ENCODE measurements at places on chromosomes 3 and 15.

- no peak for DNase-seq
Observed at GRCh38 chr15:79700951-79701480, 195.8 kb downstream of the MTHFS start.

DNA sequence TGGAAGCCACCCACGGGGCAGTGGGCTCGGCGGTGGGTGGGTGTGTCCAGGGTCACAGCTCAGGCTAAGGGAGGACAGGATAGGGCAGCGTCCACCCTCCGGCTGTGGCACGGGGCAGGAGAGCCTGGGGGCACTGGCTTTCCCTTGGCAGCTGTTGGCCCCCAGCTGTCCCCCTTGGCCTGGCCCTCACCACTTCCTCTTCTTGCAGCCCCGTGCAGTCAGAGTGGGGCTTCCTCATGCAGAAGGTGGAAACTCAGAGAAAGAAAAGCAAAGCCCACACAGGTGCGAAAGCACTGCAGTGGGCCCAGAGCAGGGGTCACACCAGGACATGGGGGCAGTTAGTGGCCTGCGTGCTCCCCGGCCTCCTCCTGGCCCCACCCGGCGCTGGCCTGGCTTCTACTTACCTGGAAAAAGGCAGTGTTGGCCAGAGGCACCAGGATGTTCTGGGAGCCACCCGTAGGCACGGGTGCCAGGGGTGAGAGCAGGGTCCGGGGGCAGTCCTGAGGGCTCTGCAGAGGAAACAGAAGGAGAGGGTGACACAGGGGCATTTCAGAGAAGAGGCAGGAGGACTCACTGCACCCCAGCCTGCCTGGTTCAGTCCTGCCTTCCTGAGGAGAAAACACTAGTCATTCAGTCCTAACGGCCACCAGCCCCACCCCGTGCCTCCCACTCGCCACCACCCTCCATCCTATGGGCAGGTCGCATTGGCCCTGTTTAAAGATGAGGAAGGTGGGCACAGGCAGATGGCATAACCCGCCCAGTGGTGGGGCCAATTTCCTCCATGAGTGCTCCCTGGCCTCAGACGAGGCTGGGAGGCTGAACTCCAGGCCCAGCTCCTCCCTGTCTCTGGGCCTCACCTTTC lies 28.3 kb downstream of the PLXND1 start:
- DNase-seq: no peak

- DNase-seq: no peak
Observed at GRCh38 chr15:74441248-74441941, 7.6 kb upstream of the SEMA7A start.

DNA sequence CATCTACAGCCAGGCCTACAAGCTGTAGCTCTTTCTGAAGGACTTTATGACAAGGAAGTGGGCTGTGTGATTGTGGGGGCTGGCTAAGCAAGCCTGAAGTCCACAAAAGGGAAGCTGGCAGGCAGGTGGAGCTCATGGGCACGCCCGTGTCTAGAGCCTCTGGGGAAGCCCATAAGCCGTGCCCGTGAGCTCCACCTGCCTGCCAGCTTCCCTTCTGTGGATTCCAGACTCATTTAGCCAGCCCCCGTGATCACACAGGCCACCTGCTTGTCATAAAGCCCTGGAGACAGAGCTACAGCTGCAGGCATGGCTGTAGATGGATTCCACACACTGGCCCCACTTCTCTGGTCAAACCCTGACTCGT lies 15.2 kb downstream of the EFCC1 start:
- peak; percentile 93 for DNase-seq

- DNase-seq: no peak
Observed at GRCh38 chr3:85516146-85516545, 557.4 kb downstream of the CADM2 start.

DNA sequence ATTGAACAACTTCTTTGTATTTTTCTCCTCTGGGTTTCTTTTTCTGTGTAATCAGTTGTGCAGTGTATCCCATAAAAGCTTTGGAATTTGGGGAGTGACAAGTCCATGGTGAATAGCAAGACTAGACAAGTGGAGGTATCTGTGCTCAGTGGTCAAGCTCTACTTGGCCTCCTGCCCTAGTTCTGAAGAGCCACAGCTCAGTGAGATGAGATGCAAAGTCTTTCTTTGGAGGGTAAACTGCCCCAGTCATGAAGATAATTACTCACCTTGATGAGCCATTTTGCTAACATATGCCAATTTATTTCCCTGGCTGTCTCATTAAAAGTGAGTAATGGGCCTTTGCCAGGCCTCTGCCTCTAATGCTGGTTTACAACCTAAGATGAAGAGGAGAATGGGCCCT lies 271.2 kb upstream of the TRIM42 start:
- no peak for DNase-seq

DNA sequence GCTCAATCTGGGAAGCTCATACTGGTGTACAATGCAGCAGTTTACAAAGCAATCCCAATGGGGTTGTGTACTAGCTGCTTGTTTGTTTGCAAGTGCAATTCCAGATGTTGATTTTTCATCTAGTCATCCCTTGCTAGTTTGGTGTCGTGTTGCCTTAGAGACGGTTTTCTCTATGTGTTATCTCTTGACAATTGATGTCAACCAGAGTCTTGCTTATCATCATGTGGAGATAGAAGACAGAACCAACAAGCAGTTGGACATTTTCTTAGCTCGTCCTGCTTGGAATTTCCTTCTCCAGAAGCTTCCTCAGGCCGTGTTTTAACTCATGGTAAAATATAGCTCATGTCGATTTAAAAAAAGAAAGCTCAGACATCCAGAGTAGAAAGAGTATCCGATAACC lies 262.0 kb upstream of the KCNH8 start:
- no peak for DNase-seq

GRCh38 chr3:158463556-158463955 lies 107.4 kb upstream of the MLF1 start:
- peak; percentile 11 for DNase-seq

GRCh38 chr3:197026481-197026866 lies 3.1 kb downstream of the MELTF start:
- no peak for DNase-seq

- no peak for DNase-seq
Observed at GRCh38 chr3:10376353-10376752, 55.4 kb upstream of the SEC13 start.

- DNase-seq: no peak
Observed at GRCh38 chr3:110341047-110341446, 730.6 kb upstream of the NECTIN3 start.

GRCh38 chr3:119702530-119703527 lies at the start of gene CFAP91:
TSS of gene CFAP91 (plus strand) at chr3:119703022. CDS start at chr3:119703099, 77 bp downstream.
- DNase-seq: peak; percentile 70

DNA sequence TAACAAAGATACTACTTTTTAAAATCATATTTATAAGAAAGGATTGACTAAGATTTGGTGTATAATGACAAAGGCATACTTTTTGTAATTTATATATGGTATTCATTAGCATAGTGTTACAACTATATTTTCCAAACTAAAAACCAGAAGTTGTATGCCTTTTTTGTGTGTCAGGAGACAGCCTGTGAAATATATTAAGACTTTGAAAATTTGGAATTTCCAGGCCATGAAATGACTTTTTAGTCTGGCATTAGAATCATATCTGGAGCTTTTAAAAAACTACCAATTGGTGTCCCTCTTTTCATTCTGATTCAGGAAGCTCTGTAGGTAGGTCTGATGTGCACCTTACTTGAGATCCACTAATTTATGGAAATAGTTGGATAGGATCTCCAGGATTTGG lies 41.9 kb downstream of the CALML4 start:
- no peak for DNase-seq

GRCh38 chr3:30263238-30263924 lies 343.0 kb upstream of the TGFBR2 start:
- DNase-seq: no peak
